ENCODE measurements at places on chromosomes 16 and 17.

- no peak for DNase-seq
These were observed 441.6 kb upstream of the SALL1 start for GRCh38 chr16:51592535-51593300.

DNA sequence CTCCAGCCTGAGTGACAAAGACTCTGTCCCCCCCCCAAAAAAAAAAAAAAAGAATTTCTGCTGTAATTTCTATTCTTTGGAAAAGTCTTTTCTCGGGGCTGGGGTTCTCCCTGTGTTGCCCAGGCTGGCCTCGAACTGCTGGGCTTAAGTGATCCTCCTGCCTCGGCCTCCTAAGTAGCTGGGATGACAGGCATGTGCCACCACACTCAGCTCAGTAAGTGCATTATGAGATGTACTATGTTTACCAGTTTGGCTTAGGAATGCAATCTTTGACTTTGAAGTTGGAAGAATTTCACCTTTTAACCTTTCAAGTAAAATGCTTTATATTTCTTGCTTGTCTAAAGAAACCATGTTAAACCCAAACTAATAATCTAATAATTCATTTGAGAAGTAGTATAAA, 28.0 kb upstream of the ADCY7 start:
- DNase-seq: no peak

DNA sequence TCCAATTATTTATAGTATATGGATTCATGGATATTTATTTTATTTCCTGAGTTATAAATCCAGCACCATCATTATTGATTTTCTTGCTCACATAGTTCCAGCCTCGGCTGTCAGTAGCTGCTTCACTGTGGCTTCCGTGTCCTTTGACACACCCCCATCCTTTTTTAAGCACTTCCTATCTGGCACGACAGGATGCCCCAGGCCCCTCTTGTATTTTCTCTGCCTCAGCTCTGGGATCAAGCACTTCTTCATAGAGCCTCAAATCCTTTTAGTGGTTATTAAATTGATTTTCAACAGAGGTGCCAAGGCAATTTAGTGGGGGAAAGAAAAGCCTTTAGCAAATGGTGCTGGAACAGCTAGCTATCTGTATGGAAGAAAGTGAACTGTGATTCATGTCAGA, 59.8 kb downstream of the GAN start:
- no peak for DNase-seq

- DNase-seq: no peak
These were observed 76.8 kb downstream of the SEC14L1 start for GRCh38 chr17:77217566-77217965.

GRCh38 chr16:58306327-58306726, 11.5 kb upstream of the PRSS54 start:
- DNase-seq: no peak

GRCh38 chr17:45857977-45858708, 13.5 kb downstream of the SPPL2C start:
- DNase-seq: no peak

DNA sequence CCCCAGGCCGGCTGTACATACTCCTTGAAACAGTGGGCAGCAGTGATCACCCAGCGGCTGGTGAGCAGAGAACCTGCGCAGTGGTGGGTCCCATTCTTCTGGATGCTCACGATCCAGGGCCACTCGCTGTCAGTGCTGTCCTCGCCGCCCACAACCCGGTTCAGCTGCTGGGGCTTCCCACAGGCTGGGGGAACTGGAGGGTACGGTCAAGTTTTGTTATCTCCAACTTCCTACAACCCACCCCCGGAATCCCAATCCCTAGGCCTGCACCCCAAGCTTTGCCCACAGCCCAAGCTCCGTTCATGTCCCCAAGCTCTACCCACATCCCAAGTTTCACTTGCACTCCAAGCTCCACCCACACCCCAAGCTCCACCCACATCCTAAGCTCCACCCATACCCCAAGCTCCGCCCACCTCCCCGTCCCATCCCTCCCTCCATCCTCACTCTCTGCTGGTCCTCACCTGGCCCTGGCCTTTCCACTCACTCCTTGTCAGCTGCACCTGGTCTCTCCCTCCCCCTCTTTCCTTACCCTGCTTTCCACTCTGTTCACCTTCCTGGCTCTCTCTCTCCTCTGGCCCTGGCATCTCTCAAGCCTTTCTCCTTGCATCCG, 1.8 kb downstream of the PRSS22 start:
- no peak for DNase-seq

GRCh38 chr17:43398724-43399595, at the start of gene ARL4D:
Gene ARL4D (plus strand): TSS chr17:43398993. CDS start chr17:43399733, 740 bp downstream.
- DNase-seq: peak; percentile 68

GRCh38 chr17:31111183-31111582, 16.4 kb downstream of the NF1 start:
- DNase-seq: no peak

- no peak for DNase-seq
These were observed 34.4 kb upstream of the PHAF1 start for GRCh38 chr16:67075331-67075730.

DNA sequence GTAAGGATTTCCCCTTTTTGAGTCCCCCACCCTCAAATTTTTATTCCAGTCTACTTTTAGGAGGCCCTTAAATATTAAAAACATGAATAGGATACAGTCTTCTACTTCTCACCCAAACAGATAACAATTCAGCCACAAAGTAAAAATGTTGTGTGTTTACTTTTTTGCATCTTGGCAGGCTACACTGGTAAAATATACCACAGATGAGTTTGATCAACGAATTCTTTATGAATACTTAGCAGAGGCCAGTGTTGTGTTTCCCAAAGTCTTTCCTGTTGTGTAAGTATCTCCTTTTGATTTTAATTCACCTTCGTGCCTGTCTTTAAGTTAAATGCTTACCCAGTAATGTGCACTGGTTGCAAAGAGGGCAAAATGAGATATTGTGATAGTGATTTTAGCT, 34.4 kb upstream of the RAB11FIP4 start:
- no peak for DNase-seq

- DNase-seq: no peak
These were observed 198.5 kb downstream of the NTN1 start for GRCh38 chr17:9219631-9220397.

GRCh38 chr16:59573528-59574271, 839.6 kb upstream of the GOT2 start:
- DNase-seq: no peak

DNA sequence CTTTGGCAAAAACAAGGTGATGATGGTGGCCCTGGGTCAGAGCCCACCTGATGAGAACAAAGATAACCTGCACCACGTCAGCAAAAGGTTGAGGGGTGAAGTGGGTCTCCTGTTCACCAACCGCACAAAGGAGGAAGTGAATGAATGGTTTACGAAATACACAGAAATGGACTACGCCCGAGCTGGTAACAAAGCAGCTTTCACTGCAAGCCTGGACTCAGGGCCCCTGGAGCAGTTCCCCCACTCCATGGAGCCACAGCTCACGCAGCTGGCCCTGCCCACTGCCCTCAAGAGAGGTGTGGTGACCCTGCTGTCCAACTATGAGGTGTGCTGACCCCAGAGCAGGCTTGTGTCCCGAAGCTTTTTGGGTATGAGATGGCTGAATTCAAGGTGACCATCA, 29.7 kb upstream of the DLX4 start:
- DNase-seq: no peak

DNA sequence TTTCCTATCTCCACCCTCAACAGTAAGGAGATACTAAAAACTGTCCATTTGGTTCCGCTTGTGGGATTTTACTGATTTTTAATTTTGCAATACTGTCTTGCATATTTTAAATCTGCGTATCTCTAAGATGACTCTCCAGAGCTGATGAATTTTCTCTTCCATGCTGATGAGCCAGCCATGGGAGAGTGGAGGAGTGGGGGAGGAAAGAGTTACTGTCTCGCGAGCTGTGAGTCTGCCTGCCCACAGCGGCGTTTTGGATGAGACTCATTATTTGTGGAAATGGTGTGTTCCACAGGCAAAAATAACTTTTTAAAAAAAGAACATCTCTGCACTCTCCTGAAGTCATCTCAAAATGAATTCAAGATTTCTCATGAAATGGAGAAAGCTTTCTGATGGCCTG, 34.6 kb upstream of the MYOCD start:
- DNase-seq: no peak

GRCh38 chr16:19186408-19186807, 18.4 kb downstream of the SYT17 start:
- DNase-seq: no peak

DNA sequence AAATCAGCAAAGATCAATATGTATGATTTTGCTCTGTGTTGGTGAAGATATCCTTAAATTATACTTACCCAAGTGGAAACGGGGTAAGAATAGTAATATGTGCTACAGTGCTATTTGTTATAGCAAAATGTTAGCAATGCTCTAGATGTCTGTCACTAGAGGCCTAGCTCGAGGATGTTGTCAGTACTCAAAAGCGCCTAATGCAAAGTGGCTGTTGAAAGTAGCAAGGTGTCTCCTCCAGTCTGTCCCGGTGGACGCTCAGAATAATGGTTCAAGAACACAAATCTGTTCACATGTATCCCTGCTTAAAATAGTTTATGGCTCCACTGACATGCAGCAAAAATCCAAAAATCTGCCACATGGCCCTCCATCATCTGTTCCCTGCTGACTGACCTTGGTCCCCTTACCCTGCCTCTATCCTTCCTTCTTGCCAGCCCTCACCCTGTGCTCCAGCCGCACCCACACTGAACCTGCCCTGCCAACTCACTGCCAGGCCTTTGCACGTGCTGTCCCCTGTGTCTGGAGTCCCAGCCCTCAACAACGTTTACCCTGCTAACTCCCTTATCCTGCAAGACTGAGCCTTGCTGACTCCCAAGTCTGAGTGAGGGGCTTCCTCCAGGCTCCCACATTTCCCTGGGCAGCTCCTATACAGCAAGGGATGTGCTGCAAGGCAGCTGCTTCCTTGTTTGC, 9.6 kb upstream of the RNF112 start:
- DNase-seq: no peak

GRCh38 chr17:77498791-77499698, 358.3 kb downstream of the SEC14L1 start:
- DNase-seq: no peak

DNA sequence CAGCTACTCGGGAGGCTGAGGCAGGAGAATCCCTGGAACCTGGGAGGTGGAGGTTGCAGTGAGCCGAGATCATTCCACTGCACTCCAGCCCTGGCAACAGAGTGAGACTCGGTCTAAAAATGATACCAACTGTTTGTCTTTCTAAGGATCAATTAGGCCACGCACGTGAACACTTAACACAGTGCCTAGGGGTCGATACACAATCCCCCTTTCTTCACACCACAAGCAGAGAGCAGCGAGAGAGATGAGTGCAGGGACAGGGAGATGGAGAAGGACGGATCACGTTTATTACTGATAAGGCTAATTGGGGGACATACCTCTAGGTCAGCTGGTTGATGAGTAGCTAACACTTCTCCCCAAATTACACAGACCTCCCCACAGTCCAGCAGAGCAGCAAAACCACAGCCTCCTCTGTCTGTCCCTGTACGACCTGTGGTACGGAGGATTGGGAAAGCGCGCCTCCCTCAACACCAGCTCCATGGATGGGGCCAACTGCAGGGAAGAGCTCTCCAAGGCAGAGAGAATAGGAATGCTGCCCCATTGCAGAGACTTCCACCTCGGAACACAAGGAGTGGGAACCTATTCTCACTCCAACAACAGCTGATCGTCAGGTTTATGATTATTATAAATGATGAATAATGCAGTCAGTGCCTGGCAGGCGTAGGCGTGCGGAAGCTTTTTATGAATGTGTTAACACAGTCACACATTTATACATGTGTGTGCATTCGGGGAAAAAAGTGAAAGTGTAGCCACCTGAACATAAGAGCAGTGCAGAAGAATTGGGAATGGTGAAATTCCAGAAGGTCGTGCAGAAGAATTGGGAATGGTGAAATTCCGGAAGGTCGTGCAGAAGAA, 155.1 kb downstream of the C16orf95 start:
- DNase-seq: no peak

- DNase-seq: peak; percentile 36
These were observed at the start of gene CSNK2A2 for GRCh38 chr16:58198022-58198683. Gene CSNK2A2 (minus strand): TSS chr16:58198106. CDS start chr16:58197736, 370 bp downstream.

DNA sequence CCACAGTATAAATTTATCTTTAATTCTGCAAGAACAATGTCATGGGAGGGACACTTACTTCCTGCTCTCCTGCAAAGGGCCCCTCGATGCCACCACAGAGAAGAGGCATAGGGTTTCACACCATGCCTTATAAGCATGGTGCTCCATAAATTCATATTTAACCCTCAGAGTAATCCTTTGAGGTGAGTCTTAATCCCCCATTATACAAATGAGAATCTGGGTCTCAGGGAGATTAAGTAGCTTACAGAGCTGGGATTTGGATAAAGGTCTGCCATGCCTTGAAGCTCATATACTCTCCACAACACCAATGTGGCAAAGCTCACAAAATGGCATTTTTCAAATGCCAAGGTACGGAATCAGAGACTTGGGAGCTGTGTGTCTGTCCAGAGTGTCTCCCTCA, 268.5 kb upstream of the CCL2 start:
- no peak for DNase-seq

DNA sequence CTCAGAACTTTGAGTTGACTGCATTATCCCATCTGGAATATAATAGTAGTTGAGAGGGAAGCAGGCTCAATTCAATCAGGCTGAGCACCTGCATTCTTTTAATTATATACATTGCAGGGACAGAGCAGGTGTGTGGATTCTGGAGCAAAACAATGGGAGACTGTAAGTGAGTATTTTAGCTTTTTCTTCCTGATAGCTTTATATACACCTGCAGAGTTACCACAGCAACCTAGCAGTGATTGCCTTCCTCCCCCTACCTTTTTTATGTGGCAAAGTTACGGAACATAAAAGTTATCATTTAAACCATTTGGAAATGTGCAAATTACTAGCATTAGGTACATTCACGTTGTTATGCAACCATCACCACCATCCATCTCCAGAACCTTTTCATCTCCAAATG, 25.4 kb upstream of the RHOT1 start:
- no peak for DNase-seq

- no peak for DNase-seq
These were observed 15.4 kb upstream of the KATNB1 start for GRCh38 chr16:57720142-57720575.

DNA sequence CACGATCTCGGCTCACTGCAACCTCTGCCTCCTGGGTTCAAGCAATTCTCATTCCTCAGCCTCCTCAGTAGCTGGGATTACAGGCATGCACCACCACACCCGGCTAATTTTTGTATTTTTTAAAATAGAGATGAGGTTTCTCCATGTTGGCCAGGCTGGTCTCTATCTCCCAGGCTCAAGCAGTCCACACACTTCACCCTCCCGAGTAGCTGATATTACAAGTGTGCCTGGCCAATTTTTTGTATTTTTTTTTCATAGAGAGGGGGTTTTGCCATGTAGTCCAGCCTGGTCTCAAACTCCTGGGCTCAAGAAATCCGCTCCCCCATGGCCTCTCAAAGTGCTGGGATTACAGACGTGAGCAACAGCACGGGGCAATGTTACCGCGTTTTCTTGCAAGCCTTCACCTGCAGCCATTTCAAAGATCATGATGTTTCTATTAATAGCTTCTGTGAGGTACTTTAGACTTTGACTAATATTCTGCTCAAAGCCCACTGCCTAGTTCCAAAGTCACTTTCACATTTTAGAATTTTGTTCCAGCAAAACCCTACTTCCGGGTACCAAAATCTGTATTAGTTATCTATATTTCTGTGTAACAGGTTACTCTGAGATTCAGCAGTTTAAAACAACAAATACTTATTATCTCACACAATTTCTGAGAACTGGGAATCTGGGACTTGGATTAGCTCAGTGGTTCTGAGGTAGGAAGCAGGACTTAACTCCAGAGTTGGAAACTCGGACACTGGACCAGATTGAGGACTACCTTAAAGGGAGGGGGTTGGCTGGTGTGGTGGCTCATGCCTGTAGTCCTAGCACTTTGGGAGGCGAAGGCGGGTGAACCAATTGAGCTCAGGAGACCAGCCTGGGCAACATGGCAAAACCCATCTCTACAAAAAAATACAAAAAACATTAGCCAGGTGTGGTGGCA, 12.0 kb upstream of the MED13 start:
- DNase-seq: no peak
